Fibroblast of the conjunctiva (primary cell): ENCODE measurements at places on chromosomes 3 and 15.
A peak's percentile ranks its signal among the peaks of the same experiment; 100 is the strongest.

GRCh38 chr15:89349206-89349558, 14.6 kb upstream of the POLG start:
- DNase-seq: no peak

- no peak for DNase-seq
Observed at GRCh38 chr15:42058791-42059190, 35.6 kb downstream of the PLA2G4D start.

DNA sequence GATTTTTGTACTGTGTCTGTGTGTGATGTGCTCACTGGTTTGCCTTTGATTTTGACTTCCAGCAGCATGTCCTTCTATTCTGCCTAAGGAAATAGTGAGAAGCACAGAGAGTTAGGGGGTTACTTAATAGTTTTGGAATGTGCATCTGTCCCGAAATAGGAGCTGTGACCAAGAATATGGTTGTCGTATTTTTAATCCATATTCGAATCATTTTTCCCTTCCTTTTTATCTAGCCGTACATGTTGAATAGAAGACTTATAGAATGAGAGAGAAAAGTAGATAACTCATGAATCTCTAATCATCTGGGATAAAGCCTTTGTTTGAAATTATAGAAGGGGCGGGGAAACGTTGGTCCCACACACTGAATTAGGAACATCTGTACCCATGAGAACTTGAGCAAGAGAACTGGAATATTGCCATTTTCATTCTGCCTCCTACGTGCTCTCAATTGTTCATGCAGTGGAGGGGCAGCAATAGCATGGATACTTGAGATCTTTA, 23.6 kb downstream of the CRTC3 start:
- peak; percentile 85 for DNase-seq

DNA sequence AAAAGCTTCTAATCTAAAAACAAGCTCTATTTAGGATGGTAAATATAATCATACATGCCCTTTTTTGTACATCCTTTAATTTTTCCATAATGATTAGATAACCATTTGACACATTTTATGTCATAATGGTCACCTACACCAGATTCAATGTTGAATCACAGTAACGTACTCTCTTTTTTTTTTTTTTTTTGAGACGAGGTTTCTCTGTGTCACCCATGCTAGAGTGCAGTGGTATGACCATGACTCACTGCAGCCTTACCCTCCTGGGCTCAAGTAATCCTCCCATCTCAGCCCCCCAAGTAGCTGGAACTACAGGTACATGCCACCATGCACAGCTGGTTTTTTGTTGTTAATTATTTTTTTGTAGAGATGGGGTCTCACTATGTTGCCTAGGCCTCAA, 49.2 kb downstream of the PROS1 start:
- no peak for DNase-seq

DNA sequence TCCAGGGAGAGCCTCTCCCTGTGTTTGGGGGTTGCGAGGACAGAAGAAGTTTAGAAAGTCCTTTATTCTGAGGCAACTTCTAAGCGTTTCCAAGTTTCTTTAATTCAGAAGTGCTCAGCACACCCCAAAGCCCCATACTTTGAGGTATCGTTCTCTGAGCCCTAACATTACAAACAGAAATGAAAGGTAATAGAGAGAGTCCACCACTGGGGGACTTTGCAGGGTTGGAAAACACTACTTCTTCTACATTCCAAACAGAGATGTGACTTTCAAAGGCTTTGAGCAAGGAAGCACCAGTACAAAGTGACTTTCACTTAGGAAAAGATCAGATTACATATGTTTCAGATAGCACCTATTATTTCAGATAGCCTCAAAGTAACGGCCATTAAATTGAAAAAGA, 6.2 kb upstream of the ZNF280D start:
- no peak for DNase-seq

- no peak for DNase-seq
Observed at GRCh38 chr3:154184582-154184981, 63.4 kb downstream of the ARHGEF26 start.

DNA sequence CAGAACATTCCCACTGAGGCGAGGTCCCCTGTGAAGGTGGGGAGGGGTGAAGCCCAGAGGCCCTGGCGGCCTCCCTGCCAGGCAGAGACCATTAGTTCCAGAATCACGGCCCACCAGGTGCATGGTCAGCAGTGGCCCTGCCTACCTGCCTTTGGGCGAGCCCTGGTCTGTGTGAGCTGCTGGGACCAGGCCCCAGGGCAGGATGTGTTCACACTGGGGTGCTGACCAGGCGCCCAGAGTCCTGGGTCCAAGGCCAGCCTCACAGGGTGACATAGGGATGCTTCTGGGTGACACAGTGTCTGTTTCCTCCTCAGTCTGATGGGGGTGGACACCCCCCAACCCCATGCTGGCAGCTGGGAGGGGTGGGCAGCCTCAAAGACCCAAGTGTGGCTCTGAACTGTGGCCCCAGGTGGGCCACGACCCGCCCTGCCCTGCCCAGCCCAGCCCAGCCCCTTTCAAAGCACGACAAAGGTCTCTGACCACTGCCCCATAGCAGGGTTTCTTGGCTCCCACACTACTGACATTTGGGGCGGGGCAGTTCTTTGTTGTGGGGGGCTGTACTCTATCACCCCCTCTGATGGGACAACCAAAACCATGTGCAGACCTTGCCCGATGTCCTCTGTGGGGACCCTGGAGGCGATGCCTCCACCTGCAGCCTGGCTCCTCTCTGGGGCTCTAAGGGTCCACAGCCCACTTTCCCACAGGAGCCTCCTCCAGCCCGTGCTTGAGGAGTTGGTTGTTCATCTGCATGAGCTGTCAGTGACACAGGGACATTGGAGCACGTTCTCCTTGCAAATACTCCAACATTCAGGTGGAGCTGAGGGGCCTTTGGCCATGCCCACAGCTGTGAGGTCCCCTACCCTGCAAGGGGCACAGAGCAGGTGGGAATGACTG, 44.8 kb upstream of the SLC41A3 start:
- no peak for DNase-seq

DNA sequence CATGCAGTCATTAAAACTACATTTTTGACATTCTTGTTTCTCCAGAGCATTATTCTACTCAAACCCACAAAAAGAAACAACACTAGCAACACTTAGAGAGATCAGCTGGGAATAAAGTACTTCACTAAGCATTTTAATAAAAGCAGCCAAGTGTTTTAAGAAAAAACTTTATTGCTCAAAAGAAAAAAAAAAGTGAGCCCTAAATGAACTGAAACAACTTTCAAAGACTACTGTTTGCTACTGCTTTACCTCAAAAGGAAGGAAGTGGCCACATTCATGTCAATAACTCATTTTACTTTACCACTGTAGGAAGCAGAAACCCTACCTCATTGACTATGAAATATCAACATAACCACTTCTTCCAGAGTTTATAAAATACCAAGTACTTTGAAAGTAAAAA, 91.3 kb downstream of the UACA start:
- no peak for DNase-seq

- DNase-seq: no peak
Observed at GRCh38 chr3:45319996-45320305, 68.4 kb upstream of the LARS2 start.

- DNase-seq: peak; percentile 41
Observed at GRCh38 chr15:58221591-58222241, 83.5 kb downstream of the AQP9 start.

GRCh38 chr15:29825227-29825626, 3.0 kb upstream of the TJP1 start:
- DNase-seq: no peak

DNA sequence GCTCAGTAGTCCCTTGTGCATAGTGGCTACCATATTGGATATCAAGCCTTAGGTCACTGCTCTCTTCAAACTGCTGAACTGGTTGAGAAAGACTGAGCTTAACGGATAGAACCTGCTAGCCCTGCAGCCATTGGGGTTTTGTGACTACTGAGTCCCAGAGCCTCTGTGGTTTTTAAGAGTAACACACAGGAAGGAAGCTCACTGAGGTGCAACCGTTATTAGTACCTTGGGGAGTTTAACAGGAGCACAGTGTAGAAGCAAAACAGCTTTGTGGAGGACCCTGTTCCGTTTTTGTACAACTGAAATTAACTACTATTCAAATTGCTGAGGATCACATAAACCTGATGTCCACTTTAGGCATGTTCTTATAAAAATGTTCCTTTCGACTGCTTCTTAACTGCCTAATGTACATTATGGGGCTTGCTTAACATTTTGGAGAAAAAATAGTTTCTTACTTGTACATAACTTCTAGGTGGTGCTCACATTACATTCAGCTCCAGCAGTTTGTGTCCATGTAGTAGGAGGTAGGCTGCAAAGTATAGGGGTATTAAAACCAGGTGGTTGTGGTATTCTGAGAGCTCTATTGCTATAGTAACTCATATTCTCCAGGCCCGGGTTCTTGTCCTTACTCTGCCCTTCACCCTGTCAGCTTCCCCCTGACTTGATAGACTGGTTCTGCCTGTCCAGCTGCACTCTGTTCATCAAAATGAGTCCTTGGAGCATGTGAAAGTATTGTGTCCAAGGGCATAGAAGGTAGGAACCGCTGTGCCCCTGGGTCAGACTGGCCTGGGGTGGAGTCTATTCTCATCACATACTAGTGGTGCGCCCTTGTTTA, 17.3 kb downstream of the PXK start:
- no peak for DNase-seq

DNA sequence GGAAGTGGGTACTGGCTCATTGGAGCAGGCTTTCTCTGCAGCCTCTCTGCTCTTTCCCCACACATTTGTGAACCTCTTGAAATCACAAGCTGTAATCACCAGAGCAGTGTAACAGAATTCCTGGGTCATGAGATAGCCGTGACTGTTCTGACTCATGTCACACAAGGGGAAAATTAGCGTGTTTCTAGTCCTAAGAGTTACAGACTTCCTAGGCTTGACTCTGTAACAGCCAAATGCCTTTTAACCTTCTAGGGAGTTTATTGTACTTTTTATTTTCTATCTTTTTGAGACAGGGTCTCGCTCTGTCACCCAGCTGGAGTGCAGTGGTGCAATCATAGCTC, 54.7 kb upstream of the TRAK1 start:
- peak; percentile 65 for DNase-seq

- DNase-seq: no peak
Observed at GRCh38 chr3:133938770-133939462, 43.2 kb upstream of the RAB6B start.

GRCh38 chr3:184180165-184180564, 5.5 kb downstream of the AP2M1 start:
- no peak for DNase-seq

DNA sequence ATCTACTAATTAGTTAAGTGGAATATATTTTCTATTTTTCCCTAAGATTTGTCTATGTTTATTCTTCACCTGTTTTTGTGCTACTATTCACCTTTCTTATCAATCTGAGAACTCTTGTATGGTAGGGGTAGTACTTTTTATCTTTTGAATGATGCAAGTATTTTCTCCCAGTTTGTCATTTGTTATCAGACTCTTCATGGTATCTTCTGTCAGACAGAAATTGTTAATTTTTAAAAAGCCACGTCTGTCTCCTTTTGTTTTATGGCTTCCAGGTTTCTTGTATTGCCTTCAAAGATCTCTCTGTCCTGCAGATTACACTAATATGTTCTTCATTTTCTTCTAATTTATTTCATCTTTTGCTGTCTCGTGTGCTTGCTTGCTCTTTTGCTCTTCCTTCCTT, 184.3 kb downstream of the PCCB start:
- DNase-seq: no peak

- DNase-seq: no peak
Observed at GRCh38 chr3:126034481-126035361, 49.2 kb downstream of the SLC41A3 start.

DNA sequence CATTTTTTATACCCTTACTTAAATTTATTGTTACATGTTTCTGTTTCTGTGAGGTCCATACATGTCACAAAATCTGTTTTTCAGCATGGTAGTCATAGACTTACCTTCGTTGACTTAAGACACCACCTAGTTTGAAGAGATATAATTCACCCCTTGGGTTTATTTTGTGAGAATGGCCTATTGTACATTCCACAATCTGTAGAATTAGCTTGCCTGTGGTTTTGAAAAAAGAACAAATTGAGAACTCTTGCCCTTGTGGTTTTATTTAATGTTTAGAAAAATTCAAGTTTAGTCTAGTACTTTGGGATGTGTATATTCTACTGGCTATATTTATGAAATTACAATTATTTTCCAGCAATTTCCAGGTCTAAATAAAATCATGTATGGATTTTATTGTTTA, 31.6 kb downstream of the FILIP1L start:
- DNase-seq: no peak

DNA sequence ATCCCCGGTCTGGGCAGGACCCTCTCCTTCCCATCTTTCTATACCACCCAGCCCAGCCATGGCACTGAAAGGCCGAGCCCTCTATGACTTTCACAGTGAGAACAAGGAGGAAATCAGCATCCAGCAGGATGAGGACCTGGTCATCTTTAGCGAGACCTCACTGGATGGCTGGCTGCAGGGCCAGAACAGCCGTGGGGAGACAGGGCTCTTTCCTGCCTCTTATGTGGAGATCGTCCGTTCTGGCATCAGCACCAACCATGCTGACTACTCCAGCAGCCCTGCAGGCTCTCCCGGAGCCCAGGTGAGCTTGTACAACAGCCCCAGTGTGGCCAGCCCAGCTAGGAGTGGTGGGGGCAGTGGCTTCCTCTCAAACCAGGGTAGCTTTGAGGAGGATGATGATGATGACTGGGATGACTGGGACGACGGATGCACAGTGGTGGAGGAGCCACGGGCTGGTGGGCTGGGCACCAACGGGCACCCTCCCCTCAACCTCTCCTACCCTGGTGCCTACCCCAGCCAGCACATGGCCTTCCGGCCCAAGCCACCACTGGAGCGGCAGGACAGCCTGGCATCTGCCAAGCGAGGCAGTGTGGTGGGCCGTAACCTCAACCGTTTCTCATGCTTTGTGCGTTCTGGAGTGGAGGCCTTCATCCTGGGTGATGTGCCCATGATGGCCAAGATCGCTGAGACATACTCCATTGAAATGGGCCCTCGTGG, 1.5 kb downstream of the SNX33 start:
- no peak for DNase-seq

- DNase-seq: no peak
Observed at GRCh38 chr3:172106037-172106954, 66.9 kb downstream of the FNDC3B start.

DNA sequence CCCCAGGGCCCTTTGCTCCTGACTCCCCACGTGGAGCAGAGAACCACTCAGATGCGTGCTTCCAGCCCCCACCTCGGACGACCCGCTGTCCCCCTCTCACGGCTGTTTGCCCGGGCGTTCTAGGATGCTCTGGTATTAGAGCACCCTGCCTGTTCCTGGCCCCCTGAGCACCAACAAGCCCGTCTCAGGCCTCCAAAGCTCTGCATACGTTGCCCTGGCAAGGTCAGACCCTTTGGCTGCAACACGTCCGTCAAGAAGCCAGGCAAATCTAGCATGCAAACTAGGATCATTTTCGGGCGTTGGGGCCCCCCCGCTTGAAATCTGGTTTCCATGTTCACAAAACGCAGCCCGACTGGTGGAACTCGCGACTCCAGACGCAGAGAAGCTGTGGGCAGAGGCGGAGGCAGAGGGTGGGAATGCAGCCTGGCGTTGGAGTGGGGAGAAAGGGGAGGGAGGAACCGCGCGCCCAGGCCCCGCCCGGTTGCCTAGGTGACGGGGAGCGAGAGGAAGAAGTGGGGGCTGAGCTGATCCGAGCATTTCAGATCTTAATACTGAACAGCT, 86.2 kb upstream of the PIAS1 start:
- DNase-seq: peak; percentile 34
